ENCODE measurements at places on chromosomes 1 and 21. TPM values are rescaled to one million over a fixed set of nuclear protein-coding genes. Genes with fewer than 3 reads are reported as not detected.

NPPA gene
- total RNA-seq = not detected

DNA sequence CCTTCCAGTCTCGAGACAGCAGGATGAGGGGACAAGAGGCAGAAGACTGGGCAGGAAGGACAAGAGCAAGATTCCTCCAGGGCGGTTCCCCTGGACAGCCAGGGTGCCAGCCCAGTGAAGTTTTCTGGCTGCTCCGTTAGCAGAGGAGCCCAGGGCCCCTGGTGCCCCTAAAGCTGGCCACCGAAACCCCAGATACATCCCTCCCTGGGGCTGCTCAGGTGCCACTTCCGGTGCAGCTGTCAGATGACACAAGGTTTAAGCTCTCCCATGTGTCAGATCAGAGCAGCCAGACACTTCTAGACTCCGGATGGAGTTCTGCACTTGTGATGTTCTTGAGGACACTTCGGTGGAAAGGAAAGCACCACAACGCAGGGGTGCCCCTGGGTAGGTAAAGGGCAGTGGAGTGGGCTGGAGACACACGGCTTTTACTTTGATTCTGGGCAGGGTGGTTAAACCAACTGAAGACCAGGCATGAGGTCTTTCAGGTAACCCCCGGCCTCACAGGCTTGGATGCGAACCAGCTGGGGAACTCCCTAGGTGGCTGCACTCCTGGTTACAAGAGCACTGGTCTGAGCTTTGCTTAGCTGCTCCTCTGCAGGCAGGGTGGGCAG, 85.7 kb downstream of the ITPKB start:
- H3K4me3 ChIP-seq = peak overlapping the region; percentile 56
- H3K36me3 ChIP-seq = peaks cover 11% of the 10 kb centered on the region
- no peaks in the 10 kb centered on the region for H3K27me3 ChIP-seq
- peaks cover 62% of the 10 kb centered on the region for H3K4me1 ChIP-seq

COL11A1 gene
- not detected for total RNA-seq

DNA sequence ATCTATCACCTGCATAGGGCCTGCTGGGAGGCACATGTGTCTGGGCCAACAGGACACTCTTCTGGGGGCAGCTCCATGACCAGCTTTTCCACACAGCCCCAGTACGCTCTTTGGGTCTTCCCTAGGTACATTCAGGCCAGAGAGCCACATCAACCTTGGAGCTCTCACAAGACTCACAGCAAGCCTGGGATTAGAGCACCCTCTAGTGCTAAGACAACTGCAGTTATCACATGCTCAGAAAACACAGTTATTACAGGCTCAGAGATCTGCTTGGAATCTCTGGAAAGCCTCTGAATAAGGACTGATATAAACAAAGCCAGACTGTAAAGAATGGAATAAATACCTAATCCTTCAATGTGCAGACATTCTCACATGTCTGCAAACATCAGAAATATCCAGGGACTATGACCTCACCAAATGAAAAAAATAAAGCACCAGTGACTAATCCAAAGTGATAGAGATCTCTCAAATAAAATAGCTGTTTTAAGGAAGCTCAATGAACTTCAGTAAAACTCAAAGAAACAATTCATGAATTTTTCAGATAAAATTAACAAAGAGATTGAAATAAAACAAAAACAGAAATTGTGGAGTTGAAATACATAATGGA, 563.9 kb upstream of the NR5A2 start:
- peaks cover 5% of the 10 kb centered on the region for H3K27me3 ChIP-seq
- H3K27ac ChIP-seq = no peak overlapping the region
- no peak overlapping the region for H3K4me3 ChIP-seq
- DNase-seq = no peak

DNA sequence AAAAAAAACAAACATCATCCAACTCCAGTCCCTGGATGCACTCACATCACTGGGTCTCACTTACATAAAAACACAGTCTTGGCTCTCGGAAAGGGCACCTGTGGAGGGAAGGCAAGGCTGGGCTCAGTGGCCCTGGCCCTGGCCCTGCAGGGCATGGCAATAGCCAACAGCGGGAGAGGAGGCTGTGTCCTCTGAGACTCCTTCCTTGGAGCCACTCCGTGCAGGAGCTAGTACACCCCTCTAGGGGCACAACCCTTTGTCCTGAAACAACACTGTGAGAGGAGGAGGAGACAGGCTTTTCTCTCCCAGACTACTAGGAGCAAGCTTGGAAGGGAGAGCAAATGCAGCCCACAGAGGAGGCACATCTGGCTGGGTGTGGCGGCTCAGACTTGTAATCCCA, 28.0 kb downstream of the URB1 start:
- no peak overlapping the region for H3K27ac ChIP-seq
- no peak overlapping the region for H3K4me3 ChIP-seq
- no peaks in the 10 kb centered on the region for H3K4me1 ChIP-seq
- peaks cover 50% of the 10 kb centered on the region for H3K36me3 ChIP-seq
- no peak for DNase-seq

- DNase-seq = no peak
- no peak overlapping the region for H3K4me3 ChIP-seq
- no peaks in the 10 kb centered on the region for H3K4me1 ChIP-seq
- peaks cover 42% of the 10 kb centered on the region for H3K27me3 ChIP-seq
- no peak overlapping the region for H3K27ac ChIP-seq
Measured at GRCh38 chr1:114976891-114977290, 52.7 kb upstream of the TSHB start.

GRCh38 chr1:6634371-6635052, 9.8 kb downstream of the THAP3 start:
- DNase-seq = peak; percentile 37
- peaks cover under 1% of the 10 kb centered on the region for H3K4me1 ChIP-seq
- no peak overlapping the region for H3K27ac ChIP-seq
- H3K27me3 ChIP-seq = no peaks in the 10 kb centered on the region

DNA sequence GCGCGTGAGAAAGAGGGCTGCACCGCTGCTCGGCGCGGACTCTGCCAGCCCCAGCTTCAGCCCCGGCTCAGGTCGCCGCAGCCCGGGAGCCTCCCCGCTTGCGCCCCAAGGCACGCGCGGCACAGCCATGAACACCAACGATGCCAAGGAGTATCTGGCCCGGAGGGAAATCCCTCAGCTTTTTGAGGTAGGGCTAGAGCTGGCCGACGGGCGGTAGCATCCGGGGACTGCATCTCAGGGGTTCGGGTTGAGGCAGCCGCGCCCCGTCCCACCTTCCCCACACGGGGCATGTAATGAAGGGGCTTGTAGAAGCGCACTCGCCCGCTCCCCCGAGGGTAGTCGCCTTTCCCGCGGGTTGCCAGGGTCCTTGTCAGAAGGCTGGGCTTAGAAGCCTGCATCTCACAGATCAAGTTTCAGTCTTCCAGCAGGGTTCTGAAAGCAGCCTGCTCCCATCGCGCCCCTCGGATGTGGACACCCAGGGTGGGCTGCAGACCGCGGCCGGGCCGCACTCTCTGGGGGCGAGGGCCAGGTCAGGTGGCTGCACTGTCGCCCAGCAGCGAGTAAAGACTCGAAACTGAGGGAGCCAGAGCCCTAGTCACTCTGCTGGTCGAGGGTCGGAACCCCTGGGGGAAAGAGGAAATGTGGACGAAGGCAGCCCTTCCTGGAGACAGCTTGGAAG, 507 bp downstream of the AK5 start:
- H3K4me3 ChIP-seq = peak overlapping the region; percentile 54
- peaks cover 37% of the 10 kb centered on the region for H3K27me3 ChIP-seq
- no peak overlapping the region for H3K27ac ChIP-seq
- peak; percentile 20 for DNase-seq
- H3K36me3 ChIP-seq = no peaks in the 10 kb centered on the region
- H3K4me1 ChIP-seq = peaks cover 21% of the 10 kb centered on the region

GSTM5 gene
- total RNA-seq = not detected

GJA4 gene
- not detected for total RNA-seq

DNA sequence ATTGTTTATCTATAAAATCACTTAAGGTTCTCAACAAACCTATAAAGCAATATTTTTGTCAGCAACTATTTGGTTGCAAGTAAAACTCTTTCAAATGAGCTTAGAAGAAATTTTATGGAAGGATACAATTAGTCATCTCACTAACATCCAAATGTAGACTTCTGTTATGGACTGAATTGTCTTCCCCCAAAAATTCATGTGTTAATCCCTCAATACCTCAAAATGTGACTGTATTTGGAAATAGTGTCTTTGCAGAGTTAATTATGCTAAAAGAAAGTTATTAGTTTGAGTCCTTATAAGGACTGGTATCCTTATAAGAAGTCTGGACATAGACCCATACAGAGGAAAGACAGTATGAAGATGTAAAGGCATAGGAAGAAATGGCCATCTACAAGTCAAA, 357.8 kb upstream of the PRMT6 start:
- no peak overlapping the region for H3K4me3 ChIP-seq
- H3K36me3 ChIP-seq = no peaks in the 10 kb centered on the region
- no peak overlapping the region for H3K27ac ChIP-seq
- H3K4me1 ChIP-seq = no peaks in the 10 kb centered on the region

UMODL1 gene
- 0.05 TPM for total RNA-seq

UBQLN4 gene
- 27.0 TPM for total RNA-seq

Data from activated CD4-positive, alpha-beta memory T cell treated with anti-CD3 and anti-CD28 coated beads, Interleukin-2, amount 10 ng/mL, durations not matched to agents 7 days and 5 days (primary cell).